Fibroblast of villous mesenchyme (primary cell): ENCODE measurements at places on chromosomes 3 and 15.
A peak's percentile ranks its signal among the peaks of the same experiment; 100 is the strongest.

- no peak for DNase-seq
These were observed 203.3 kb downstream of the RORA start for GRCh38 chr15:61025781-61026180.

DNA sequence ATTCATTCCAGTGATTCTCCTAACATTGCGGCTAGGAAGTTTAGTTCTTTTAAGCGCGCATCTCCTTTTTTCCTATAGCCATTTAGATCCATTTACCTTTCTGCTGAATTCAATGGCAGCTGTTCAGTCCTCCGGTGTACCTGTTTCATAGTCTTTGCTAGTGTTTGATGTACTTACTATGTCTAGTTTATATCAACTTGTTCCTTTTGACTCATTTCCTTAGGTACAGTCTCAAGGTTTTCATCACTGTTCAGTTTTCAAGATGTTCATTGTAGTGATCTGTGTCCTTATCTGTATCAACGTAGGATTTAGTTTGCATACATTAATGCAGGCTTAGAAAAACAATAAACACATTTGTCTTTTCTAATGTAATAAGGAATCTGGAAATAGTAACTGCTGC, 59.0 kb upstream of the MBNL1 start:
- DNase-seq: no peak

GRCh38 chr3:160707187-160707794, 30.3 kb downstream of the ARL14 start:
- DNase-seq: peak; percentile 61

DNA sequence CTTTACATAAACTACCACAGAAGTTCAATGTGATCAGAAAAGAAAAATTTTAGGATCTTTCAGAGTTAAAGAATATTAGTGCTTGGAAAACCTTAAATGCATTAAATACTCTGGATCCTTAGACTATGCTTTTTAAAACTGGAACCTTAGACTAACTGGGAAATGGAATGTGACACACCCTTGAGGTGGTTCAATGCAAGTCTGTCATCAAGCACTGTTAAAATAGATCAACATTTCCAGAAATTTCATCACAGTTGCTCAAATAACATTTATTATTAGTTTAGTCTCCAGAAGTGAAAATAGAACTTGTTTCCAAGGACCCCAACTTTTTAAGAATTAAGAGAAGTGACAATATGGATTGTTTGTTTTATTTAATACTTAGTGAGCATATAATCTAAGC, 71.8 kb downstream of the GAP43 start:
- no peak for DNase-seq

DNA sequence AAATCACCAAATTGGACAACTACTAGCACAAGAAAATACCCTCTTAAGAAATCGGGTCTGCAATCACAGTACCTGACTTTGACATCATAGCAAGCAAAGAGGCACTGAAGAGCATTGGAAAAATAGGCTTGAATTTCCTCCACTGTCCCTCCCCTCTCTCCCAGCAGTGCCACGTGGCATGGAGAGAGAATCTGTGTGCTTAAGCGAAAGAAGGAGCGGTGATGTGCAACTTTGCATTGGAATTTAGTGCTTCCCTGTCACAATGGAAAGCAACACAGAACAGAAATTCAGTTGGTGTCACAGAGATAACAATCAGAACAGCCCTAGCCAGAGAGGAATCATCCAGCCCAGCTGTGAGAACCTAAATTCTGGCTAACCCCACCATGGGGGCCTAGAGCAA, 207.5 kb upstream of the SLITRK3 start:
- no peak for DNase-seq
